Trophoblast cell (in vitro differentiated cells and primary cell): ENCODE measurements at places on chromosomes 2 and 18.

DNA sequence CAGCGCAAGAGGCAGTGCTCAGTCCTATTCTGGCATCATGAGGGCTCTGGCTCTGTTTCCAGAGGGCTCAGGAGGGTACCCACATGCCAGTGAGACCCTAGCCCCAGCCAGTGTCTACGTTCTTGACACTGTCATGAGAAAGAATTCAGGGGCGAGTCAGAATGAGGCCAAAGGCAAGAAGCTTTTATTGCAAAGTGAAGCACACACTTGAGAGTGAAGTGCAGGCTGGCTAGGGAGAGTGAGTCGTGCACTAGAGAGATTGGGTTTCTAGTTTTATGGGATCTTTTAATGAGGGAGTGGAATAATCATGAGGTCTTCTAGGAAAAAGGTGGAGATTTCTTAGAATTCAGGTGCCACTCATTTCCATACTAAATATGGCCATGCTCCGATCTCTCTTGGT, 164.1 kb downstream of the DCDC2C start:
- DNase-seq: no peak

- peak; percentile 77 for DNase-seq
Observed at GRCh38 chr2:64989126-64989981, at the start of gene SLC1A4. TSS of gene SLC1A4 (plus strand) at chr2:64989399. CDS start at chr2:64989644, 245 bp downstream.

DNA sequence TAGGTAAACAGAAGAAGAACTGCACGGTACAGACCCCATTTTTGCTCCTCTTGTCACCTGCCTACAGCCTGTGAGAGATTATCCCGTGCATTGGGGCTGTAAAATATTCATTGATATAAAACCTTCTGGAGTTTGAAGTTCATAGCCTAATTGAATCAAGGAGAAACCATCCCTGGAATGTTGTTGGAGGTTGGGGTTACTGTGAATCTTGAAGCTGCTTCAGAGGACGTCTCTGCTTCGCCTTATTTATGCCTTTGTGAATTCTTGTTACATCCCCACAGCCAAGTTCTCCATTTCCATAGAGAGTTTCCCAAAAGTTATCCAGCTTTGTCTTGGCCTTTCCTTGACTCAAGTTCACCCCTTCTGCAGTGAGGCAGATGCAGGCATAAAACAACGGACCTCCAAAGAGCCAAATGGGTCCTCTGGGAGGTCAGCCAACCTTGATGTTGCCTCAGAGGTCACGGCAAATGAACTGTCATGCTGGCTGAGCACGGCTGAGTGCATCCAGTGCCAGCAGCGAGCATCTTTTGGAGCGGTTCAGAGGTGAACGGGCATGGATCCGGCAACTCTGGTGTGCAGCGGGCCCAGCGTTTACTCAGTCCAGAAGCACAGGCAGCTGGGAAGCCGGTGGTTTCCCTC, 317.6 kb downstream of the PRKCE start:
- no peak for DNase-seq

DNA sequence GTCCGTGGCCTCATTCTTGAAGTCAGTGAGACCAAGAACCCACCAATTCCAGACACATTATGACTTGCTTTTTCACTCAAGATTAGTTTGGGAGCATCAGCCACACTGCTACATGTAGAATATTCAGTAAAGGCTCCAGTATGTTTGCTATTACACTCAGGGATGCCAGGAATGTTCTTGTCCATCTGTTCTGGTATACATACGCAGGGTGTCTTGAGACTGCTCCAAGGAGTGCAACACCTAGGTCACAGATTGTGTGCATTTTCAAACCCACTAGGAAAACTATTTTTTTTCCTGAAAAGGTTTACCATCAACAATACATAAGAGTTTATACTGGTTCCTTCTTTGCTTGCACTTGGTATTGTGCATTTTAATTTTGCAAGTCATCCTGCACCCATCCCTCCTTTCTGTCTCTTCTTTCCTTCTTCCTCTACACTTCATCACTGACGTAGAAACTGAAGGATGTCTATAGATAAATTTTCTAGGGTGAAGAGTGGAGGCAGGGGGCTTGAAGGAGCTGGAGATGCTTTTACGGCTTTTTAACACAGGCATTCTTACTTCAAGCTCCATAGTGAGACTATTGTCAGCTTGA, 35.3 kb upstream of the MAP2 start:
- peak; percentile 21 for DNase-seq

DNA sequence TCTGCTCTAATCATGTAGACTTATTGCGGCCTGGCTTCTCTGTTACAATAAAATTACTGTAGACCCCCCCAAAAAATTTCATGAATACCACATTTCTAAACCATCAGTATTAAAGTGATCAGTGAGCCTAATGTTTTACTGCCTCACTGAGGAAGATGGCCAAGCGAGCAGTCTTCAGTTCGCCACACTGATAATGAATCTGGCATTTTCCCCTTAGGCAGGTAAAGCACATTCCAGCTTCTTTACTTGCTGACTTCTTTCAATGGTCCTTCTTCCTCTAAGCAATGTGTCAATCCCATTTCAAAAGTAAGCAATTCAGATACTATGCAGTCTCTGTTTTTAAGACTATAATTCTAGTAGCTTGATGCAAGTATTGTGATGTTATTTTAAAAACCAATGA, 137.6 kb downstream of the LAMA1 start:
- DNase-seq: peak; percentile 94

DNA sequence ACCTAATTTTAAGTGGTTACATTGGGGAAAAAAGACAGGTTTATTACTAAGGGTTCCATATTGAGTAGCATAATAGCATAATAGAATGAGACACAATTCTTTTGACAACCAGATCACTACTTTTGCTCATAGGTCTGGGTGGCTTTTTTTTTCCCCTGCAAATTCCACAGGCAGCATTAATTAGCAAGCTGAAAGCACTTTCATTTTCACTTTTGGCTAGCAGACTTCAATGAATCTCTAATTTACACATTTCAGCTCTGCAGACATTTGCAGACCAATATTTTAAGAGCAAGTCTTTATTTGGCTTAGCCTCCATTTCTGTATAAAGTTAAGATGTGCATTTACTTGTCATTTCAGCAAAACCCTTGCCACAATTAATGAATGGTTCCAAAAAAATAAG, 185.5 kb downstream of the NOL4 start:
- DNase-seq: no peak

DNA sequence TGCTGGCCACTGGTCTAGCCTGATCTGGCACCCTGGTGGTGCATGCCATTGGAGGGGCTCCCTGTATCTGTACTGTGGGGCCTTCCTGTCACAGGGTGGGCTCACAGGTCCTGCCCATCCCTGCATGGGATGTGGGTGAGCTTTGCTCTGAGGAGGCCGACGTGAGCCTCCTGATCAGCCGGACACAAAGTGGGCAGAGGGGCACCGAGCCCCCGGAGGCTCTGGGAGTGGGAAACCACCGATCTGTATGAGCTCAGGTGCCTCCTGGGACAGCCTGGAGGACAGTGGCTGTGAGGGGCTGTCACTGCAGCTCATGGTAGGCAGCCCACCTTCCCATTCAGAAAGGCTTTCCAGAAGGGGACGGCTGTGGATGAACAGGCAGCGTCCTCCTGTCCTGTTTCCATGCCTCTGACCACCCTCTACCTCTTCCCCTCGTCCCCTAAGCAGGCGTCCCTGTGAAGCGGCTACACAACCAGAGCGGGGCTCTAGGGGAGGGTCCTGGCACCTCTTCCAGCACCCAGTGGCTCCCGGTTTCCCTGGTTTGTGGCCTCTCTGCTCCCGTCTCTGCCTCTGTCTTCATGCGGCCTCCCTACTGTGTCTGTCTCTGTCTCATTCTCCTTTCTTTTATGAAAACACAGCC, 112.5 kb upstream of the OTOS start:
- no peak for DNase-seq

DNA sequence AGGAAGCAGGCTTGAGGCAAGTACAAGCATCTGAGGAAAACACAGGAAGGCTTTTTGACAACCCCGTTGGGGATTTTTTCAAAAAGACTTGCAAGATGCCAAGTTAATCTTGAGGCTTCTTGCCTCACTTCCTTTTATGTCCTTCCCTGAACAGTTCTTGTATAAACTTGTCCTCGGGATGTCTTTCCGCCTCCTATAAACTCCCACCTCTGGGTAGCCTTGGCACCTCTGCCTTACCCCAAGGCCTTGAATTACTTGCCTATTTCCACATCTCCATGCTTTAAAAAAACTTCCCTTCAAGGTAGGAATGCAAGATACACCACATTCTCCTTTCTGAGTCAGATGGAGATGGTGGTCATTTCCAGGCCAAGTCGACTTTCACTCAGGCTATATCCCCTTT, 106.4 kb upstream of the RBBP8 start:
- DNase-seq: peak; percentile 80

DNA sequence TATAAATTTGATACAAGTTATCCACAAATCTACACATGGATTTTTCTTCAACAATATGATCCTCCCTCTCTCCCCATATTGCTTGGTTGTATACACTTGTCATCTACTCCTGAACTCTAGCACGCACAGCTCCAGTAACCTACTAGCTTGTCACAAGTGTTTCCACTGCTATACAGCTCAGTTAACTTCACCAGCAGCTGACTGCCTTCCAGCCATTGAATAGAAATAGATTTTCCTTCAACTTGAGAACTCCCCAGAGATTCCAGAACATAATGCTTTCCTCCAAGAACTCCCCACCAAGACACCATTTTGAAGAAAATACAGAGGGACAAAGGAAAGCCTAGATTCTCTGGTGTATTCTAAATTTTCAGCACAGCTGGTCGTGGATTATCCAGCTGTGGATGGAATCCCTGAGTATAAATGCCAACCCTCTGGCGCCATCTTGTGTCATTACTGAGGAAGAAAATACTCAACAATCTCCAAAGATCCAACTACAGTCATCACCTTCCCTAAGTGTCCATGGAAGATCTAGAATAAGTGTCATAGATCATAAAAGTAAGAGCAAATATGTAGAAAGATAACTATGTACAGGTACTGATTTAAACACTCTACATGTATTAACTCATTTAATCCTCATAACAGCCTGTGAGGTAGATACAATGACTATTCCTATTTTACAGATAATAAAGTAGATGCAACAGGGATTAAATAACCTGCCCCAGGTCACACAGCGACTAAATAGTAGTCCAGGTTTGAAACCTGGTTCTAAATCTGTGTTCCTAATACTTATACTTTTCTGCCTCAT, 156.7 kb downstream of the ARHGAP28 start:
- peak; percentile 83 for DNase-seq

DNA sequence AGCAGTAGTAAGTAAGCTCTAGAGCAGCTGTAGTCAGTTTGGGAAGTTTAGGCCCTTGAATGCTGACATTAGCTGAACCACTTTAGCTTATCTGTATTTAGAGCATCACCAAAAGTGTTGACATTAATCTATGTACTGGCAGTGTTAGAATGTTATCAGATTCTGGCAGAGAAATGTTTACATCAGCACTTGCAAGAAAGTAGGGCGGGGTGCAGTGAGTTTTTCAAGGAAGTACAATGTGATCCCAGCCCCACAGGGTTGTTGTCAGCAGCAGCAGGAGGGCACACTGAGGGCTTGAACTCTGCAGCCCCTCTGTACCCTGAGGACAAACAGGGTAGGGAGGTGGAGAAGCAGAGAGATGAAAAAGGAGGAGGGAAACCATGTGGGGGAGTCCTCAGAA, 35.5 kb upstream of the RMP24 start:
- peak; percentile 60 for DNase-seq

DNA sequence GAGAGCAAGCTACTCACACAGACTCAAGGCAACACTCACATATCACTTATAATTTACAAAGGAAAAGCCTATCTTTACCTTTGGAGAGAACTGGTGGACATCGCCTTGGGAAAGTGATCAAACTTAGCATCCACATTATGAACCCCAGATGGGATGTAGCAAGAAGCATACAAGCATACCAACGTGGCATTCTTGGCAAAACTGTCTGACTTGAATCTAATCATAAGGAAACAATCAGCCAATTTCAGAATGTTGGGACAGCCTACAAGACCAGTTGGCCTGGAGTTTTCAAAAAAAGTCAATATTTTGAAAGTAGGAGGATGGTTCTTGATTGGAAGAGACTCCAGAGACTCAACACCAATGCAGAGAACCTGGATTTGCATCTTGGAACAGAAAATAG, 79.1 kb upstream of the PMAIP1 start:
- DNase-seq: no peak
